ENCODE measurements at places on chromosomes 1 and 21.

DNA sequence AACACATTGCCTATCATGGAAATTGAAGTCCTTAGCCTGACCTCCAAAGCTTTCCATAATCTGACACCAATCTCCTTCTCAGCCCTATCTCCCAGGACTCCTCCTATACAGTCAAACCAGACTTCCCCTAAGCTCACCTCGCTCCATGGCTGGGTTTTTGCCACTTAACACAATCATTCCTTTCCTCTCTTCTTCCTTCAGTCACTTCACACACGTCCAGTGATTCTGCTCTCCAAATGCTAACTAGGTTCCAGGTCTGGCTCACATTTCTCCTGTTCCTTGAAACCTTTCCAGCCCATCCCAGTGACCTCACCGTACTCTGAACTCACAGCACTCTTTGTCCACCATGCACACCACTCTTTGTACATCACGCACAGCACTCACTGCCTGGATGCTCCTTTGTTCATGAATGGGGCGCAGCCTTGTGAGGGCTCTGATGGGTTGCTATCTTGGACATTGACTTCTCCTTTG lies 98.4 kb downstream of the GLUL start:
- DNase-seq, result no peak

DNA sequence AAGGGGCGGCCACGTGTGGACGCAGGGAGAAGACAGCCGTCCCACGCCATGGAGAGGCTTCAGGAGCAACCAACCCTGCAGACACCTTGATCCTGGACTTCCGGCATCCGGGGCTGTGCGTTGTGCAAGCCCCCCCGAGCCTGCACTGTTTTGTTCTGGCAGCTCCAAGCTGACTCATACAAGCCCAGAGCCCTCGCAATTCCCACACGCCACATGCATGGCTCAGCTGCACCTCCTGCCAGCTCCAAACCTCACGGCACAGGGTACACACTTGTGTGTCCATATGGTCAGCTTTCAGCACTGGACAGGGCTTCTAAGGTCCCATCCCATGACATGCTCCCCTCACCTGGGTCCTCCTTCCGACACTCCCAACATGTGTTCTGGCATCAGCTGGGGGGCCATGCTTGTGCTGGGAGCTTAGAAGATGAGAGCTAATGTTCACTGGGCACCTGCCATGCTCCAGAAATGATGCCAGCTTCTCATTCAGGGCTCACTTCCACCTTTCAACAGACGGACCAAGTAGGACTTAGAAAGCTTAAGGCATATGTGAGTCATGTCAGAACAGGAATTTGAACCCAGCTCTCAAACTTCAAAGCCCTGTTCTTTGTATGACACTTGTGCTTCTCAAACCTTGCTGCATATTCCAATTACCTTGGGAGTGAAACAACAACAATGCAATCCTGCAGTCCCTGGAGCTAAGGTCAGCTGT lies 137.3 kb downstream of the PGBD5 start:
- DNase-seq, result no peak

- DNase-seq, result no peak
Measured at GRCh38 chr1:227558732-227559262, 4.6 kb upstream of the ZNF678 start.

- no peak for DNase-seq
Measured at GRCh38 chr1:199804526-199804925, 223.0 kb upstream of the NR5A2 start.

GRCh38 chr21:16851054-16851453 lies 661.8 kb upstream of the CXADR start:
- DNase-seq, result no peak

DNA sequence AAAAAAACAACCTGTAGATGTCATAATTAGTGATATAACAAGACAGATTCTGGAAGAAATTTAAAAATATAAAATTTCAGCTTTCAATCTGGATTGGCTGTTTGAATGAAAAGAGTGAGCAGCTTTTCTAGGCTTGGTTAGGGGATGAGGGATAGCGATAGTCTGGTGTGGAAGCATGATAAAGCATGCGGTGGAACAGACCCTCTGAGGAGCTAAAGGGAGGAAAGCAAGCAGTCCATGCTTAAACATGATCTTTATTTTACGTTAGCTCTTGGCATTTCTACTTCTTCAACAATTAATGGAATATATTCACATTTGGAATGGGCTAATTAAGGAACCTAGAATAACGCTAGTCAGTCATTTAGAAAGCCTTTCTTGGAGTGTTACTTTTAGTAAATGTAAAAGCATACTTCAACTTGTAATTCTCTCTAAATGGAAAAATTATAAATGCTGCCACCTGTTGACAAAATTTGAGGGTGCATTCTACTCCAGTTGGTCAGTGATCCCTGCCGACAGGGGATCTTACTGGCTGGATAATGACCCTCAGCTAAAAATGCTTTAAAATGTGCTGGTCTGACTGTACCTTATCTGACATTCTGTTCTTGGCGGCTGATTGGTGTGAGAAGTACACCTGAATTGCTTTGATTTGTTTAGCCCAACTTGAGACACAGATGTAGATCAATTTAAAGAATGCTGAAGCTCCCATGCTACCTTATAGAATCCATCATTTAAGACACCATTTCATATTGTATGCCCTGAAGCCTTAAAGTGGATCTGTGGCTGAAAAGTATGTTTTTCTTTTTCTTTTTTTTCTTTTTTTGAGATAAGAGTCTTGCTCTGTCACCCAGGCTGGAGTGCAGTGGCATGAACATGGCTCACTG lies 61.2 kb downstream of the AK4 start:
- no peak for DNase-seq

Data from stimulated activated CD8-positive, alpha-beta memory T cell treated with anti-CD3 and anti-CD28 coated beads, Interleukin-4, amount 100 ng/mL, for 48 hours (primary cell).